ENCODE measurements at places on chromosomes 2 and 18.
A peak's percentile ranks its signal among the peaks of the same experiment; 100 is the strongest.

DNA sequence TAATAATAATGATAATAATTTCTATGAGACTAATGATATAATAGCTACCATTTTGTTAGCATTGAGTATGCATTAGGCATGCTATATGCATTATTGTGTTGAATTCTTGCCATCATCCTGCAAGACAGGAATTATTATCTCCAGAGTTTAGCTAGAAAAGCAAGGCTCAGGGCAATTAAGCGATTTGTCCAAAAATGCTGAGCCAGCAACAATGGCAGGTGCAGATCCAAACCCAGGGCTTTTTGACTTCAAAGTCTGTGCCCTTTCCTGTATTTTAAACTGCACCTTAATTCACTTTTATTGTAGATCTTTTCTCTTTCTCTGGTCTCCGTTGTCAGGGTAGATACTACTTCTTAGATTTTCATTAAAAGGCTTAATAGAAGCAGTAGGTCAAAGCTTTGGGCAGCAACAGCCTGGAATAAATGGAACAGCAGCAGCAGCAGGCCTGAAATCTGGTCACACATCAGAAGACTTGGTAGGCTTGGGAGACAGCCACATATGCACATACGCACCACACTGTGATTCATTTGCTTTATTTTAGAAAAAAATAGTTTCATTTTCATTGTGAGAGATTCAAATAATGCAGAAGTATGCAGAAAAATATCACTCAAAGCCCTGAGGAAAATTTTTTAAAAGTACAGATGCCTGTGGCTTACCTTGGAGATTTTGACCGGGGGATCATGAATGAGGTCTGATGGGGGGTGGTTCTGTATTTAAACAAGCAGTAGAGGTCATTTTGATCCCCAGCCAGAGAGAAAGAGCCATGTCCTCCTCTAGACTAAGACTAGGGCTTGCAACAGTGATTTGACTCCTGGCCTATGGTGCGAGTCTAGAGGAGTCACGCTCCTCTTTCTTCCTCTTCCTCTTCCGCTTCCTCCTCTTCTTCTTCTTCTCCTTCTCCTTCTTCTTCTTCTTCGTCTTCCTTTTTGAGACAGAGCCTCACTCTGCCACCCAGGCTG lies 455.7 kb downstream of the TSN start:
- no peak for DNase-seq

GRCh38 chr18:74196220-74197119 lies 48.1 kb downstream of the TIMM21 start:
- DNase-seq = peak; percentile 28

DNA sequence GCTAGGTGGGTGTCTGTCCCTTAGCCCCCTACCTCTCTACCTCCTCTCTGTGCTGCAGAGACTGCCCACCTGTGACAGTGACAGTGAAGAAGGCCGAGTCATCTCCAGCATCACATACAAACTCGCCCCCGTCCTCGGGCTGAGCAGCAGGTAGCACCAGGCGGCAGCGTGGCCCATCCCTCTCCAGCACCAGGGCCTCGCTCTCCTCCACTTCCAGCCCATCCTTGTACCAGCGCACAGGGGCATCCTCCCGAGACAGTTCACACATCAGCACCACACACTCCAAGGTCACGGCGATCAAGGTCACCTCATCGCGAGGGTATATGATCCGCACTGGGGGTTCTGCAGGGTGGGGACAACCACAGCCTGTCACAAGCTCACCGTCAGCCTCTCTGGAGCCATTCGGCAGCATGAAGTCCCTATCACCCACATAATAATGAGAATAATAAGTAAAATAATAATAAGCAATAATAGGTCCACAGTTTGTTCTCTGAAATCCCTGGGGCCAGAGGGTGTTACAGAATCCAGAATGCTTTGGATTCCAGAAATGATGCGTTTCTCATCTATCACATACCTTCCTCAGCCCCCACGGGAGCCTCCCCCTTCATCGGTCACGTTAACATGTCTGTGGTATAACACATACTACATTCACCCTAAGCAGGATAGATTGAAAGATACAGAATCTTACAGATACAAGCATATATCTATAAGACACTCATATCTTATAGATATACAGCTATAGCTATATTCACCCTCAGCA lies 12.0 kb downstream of the OBSL1 start:
- DNase-seq = no peak

GRCh38 chr2:37657471-37657870 lies 14.0 kb downstream of the CDC42EP3 start:
- DNase-seq = no peak

- no peak for DNase-seq
These were observed 971.3 kb upstream of the FAM98A start for GRCh38 chr2:34570266-34570872.

- no peak for DNase-seq
These were observed 530 bp downstream of the GALNT1 start for GRCh38 chr18:35581898-35582641.

DNA sequence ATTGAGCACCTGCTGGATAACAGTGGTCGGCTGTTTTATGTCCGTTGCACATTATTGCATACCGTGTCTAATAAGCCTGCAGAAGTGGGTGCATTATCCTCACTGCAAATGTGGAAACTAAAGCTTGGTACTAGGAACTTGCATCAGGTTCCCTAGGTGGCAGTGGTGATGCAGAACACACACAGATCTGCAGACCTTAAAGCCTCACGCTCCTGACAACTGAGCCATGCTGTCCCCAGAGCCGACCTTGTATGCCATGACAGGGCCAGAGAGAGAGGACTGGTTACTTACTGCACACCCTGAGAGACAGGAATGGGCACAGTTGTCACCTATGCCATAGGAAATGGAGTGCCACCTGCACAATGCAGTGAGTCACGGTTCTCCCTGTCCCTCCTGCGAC lies 151.8 kb downstream of the SH3RF3 start:
- no peak for DNase-seq

GRCh38 chr2:241154915-241155314 lies 4.6 kb downstream of the PPP1R7 start:
- no peak for DNase-seq

- no peak for DNase-seq
These were observed 11.6 kb upstream of the ST3GAL5 start for GRCh38 chr2:85900366-85900765.

DNA sequence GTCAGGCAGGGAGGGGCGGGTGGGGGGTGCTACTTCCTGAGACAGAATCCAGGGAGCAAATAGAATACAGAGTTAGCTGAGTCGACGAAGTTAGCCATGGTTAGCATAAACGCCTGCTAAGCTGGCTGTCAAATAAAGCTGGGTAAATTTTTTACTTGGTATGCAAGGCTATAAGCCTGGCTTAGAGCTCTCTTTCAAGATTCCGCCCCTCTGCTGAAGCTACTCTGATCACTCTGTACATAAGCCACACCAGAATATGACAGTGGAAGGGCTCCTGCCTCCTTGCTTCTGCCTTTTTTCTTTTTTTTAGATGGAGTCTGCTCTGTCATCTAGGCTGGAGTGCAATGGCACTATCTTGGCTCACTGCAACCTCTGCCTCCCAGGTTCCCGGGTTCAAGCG lies 58.3 kb downstream of the CYRIA start:
- DNase-seq = no peak

- DNase-seq = no peak
These were observed 19.4 kb upstream of the MLPH start for GRCh38 chr2:237467447-237468179.

Data from activated CD4-positive, alpha-beta T cell treated with anti-CD3 and anti-CD28 coated beads for 1 hour (primary cell).